ENCODE measurements at places on chromosomes 7 and 10.
A peak's percentile ranks its signal among the peaks of the same experiment; 100 is the strongest.

DNA sequence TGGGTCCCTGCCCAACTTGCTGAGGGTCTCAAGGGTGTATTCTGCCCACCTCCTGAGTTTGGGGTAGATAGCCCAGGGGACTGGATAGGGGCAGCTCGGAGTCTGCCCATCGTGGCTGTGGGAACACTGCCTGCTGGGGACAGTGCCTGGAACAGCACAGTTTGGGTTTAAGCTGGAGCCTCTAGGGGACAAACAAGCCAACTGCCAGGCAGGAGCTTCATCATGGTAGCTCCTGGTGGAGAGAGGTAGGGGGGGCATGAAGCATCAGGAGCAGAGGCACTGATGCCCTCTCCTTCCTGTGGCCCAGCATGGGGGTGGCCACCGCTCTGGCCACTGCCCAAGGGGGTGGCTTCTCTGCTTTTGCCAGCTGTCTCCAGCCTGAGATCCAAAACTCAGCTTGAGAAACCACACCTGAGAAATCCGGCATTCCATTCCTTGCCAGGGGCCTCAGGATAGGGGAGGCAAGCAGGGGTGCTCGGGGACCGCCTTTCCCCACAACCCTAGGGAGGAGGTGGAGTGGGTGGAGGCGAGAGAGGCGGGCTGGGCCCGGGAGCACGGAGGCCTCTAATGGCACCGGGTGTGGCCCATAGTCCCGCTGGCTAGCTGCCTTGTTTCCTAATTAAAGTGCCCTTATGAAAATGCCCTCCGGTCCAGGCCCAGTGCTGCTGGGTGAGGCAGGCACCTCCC lies 47.6 kb downstream of the UNC5B start:
- no peak for DNase-seq

DNA sequence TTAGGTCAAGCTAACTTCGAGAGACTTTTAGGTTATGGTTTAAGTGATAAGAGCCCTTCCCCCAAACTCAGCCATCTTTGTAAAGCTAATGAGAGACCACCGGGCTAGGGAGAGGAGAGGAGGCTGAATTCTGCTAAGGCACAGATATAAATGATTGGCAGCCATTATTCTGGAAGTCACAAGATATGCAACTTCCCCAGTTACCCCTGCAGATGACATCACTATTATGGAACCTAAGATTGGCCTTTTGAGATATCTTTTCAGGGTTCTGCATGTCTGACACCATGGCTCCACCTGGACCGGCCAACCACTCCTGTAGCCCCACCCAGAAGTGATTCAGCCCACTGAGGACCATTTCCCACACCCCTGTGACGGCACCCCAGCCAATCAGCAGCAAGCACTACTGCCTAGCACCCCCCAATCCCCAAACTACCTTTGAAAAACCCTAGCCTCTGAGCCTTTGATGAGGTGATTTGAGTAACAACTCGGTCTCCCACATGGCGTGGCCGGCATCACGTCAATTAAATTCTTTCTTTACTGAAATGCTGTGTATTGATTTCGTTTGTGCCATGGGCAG lies 14.4 kb downstream of the VIPR2 start:
- DNase-seq = no peak

GRCh38 chr10:76041551-76041950 lies 610.1 kb downstream of the LRMDA start:
- no peak for DNase-seq

GRCh38 chr7:113175525-113176104 lies 57.3 kb upstream of the SMIM30 start:
- DNase-seq = no peak

DNA sequence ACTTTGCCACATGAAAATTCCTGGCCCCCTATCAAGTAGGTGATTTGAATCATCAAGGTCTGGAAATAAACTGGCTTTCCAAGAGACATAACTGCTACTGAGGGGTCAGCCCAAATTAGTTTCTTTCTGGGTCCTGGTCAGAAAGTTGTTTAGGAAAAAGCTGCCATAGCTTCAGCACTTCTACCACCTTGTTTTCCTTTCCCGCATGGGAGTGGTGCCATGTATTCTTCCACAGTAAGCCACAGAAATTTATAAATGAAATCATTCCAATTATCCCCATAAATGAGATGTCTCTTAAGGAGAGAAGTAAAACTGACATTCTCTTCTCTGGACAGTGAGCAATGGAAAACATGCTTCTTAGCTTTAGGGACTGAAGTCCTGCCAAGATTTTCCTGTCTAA lies 80.8 kb downstream of the PHYHIPL start:
- no peak for DNase-seq

DNA sequence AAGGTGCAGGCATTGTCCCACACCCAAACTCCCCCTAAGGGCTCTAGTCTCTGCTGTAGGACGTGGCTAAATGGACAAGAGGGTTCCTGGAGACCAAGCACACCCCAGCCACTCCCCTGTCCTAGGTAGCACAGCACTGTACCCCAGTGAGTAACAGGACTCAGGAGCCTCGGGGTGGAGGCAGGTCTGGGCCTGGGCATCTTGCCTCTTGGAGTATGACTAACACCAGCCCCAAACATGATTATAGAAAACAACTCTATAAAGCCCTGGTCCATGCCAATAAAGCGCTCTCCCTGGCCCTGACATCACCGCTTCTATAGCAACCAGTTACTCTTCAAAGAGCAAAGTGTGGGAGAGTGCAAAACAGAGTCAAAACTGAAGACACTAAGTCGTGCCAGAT lies 195.0 kb downstream of the CALN1 start:
- DNase-seq = no peak

DNA sequence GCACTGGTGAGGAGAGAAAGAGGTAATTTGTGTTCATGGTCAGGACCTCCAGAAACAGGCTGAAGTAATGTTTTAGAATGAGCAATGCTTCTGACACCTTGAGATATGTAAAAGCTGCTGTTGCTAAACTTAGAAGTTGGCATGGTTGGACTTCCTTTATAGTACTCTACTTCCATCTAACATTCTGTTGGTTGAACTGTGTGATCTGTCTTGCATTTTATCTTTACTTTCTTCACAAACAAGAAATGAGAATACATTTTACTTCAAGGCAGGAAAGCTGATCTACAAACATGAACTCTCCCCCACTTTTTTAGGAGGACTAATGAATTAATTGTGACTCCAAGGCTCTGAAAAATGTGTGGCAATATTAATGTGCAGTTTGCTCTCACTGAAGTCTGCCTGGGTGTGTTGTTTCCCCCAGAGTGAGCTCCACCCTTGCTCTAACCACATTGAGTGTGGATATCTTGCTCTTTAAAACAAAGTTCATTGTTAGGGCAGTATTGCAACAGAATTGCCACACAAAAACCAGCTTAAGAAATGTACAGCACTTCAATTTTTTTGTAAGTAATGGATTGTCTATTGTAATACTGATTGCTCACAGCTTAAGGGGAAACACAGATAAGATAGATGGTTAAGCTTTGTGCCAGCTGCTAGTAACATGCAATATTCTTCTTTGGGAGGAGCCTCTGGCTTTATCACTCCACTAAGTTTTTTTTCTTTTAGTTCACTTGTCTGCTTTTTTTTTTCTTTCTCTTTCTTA lies 69.0 kb downstream of the ADD3 start:
- DNase-seq = peak; percentile 96

GRCh38 chr7:151379193-151379520 lies 30.7 kb downstream of the WDR86 start:
- no peak for DNase-seq

GRCh38 chr7:134514106-134514505 lies 13.3 kb upstream of the AKR1B10 start:
- no peak for DNase-seq

- no peak for DNase-seq
Measured at GRCh38 chr10:125783408-125783807, 7.8 kb upstream of the MMP21 start.

- no peak for DNase-seq
Measured at GRCh38 chr10:70379581-70380176, 2.7 kb downstream of the LRRC20 start.

DNA sequence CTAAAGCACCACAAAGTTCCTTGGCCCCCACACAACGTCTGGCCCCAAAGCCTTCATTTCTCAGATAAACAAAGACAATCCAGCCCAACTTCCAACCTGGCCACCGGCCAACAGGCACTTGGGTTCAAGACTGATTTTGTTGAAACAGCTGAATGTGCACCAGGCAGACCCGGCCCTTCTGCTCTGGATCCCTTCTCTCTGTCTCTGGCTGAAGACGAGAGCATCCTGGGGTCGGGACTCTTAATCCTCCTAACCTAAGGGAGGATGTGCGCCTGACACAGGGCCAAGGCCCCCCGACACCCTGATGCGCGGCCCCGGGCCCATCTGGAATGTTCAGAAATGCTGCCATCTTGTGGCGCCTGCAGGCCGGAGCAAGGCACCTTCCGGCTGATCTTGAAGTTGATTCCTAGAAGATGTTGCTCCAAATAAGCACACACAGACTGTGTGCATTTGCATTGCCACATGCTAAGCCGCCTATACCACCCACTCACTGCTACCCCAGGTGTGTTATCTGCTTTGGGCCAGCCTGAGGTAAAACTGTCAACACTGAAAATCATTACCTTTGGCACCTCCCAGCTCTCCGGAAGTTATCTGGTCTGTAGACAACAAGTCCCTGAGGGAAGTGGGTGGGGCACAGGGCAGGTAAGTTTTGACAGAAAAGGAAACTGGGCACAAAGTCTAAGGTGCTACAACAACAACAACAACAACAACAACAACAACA lies 98.4 kb upstream of the HABP2 start:
- no peak for DNase-seq

DNA sequence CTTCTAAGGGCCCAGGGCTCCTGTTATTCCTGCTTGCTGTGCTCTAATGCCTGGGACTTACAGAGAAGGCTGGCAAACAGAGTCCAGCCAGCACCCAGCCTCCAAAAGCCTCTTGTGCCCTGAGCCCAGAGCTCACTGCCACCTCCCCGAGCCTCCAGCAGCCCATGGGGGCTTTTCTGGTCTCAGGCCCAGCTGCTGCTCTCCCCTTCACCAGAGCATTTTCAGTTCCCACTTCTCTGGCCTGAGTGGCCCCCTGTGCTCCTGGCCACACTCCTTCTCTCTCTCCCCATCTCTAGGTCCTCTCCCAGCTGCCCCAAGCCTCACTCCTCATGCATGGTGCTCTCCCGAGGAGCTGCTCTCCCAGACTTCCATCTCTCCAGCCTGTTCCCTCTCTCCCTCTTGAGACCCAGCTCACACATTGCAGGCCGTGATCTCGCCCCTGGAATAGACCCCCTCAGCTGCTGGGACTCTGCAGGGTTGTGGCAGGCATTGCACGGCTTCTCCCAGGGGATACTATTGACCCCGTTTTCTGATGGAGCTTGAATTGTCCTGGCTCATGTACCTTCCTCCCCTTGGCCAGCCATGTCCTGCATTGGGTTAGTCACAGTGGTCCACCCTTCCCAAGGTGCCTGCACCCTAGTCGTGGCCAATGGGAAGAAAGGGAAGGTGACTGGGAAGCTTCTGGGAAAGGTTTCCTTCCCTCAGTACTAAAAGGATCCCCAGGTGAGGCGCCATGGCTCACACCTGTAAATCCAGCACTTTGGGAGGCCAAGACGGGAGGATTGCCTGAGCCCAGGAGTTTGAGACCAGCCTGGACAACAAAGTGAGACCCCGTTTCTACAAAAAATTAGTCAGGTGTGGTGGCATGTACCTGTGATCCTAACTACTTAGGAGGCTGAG lies 9.0 kb upstream of the RASSF4 start:
- no peak for DNase-seq

DNA sequence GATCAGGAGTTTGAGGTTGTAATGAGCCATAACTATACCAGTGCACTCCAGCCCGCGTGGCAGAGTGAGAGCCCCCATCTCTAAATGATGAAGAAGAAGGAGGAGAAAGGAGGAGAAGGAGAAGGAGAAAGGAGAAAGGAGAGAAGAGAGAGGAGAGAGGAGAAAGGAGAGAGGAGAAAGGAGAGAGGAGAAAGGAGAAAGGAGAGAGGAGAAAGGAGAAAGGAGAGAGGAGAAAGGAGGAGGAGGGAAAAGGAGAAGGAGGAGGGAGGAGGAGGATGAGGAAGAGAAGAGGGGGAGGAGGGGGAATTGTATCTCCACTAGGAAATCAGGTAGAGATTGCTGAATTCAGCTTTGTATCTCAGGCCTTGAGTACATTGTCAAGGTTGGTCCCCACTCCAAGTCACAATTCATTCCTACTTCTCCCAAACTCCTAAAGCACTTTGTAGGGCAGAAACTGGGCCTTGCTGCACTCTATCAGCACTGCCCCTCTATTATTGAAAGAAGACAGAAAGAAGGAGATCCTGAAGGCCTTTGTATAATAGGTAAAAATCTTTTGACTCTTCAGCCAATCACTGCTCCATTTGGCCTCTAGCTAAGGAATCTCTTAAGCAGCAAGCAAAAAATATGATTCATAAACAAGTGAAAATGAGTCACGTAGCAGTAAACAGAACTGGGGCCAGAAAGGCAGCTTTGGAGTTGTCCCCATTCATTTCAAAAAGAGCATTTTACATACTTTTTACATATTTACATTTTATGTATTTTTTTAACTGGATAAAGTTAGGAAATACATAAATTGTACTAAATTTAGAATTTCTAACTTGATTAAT lies 178.0 kb downstream of the IMMP2L start:
- DNase-seq = no peak

DNA sequence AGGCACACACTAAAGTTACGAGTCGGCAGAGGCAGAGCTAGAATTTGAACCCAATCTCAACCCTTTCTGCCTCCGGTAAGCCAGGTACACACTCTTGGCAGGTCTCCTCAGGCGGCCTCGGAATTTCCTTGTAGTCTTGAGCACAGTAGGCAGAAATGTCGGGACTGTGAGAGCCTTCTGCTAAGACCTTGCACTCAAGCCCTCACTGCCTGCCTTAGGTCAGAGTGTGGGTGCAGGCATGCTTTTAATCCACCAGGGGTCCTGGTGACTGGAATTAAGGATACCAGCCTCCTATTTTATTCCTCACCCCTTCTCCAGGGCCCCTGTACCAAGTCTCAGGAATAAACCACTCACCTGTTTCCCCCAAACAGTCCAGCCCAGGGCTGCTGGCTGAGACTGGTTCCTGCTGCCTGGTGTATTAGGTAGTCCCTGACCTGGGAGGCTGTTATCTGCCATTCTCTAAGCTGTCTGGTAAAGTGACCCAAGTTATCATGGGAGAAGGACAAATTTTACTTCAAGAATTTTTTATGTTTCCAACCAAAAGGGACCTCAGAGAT lies 855 bp downstream of the ATP6V1F start:
- peak; percentile 56 for DNase-seq

DNA sequence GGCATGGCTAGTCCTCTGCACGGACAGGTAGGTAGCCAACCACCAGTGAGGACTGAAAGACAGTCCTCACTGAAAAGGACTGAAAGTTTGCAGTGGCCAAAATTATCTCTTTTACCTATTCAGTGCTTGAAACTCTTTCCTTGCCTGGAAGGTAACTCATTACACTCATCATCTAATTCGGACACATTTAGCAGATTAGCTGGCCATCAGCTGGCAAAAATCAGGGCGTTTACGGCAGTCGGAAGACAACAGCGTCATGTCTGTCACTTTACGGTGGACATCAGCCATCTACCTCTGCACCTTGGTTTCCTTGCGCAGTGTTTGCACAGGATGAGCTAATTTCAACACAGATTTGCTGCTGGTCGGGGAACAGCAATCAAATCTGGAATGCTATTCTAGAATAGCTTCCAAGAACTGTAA lies 740 bp downstream of the ANXA7 start:
- no peak for DNase-seq

- DNase-seq = no peak
Measured at GRCh38 chr10:43214071-43214955, 52.6 kb downstream of the RASGEF1A start.

- no peak for DNase-seq
Measured at GRCh38 chr7:132806834-132807233, 230.6 kb upstream of the PLXNA4 start.

- no peak for DNase-seq
Measured at GRCh38 chr7:73881352-73882046, 20.5 kb downstream of the TMEM270 start.

- no peak for DNase-seq
Measured at GRCh38 chr7:137328373-137329120, 15.0 kb downstream of the PTN start.

- peak; percentile 84 for DNase-seq
Measured at GRCh38 chr10:10677479-10677878, 340.2 kb upstream of the CELF2 start.
